ENCODE measurements at places on chromosomes 12 and 14.
A peak's percentile ranks its signal among the peaks of the same experiment; 100 is the strongest.

- DNase-seq, result peak; percentile 15
Observed at GRCh38 chr14:57732463-57733285, 133.2 kb downstream of the SLC35F4 start.

- DNase-seq, result no peak
Observed at GRCh38 chr12:57497223-57498131, 9.6 kb downstream of the MARS1 start.

DNA sequence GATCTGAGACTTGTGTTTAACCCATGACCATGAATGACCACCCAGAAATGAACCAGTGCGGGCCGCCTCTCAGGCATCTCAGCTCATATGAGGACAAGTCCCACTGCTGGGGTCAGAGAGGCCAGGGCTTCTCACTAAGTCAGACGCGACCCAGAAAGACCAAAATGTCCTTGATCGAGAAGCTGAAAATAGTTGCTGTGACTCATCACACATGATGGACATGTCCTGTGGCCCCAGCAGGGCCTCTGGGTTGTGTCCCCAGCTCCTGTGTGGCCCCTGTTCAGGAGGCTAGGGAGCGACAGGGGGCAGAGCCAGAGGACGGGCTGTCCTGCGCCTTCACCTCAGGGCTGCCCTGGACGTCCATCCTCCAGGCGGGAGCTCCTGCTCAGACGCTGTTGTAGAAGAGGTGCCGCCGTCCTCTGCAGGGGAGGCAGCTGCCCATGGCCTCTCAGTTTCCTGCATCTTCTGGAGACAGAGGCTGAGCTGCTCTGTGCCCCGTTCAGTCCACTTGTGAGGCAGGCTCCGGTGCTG, 29.0 kb upstream of the FAM181A start:
- no peak for DNase-seq

DNA sequence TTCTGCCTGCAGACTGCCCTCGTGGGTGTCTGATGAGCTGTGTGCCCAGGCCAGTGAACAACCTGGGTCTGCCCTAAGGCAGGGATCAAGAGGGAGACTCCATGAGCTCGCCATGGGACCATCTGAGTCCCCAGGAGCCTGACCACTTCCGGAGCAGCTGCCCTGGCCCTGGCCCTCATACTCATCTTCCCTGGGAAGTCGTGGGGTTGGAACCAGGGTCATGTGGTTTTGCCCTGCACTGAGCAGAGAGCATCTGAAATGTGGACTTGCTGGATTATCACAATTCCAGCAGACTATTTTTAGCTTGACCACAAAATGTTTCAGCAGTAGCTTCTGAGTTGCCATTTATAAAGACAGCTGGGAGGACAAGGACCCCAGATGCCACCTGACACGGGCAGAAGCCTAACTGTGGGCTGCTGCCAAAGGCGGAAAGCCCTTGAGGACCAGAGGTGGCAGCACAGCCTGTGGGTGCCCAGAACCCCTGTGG, 6.7 kb downstream of the BTBD6 start:
- DNase-seq, result no peak

DNA sequence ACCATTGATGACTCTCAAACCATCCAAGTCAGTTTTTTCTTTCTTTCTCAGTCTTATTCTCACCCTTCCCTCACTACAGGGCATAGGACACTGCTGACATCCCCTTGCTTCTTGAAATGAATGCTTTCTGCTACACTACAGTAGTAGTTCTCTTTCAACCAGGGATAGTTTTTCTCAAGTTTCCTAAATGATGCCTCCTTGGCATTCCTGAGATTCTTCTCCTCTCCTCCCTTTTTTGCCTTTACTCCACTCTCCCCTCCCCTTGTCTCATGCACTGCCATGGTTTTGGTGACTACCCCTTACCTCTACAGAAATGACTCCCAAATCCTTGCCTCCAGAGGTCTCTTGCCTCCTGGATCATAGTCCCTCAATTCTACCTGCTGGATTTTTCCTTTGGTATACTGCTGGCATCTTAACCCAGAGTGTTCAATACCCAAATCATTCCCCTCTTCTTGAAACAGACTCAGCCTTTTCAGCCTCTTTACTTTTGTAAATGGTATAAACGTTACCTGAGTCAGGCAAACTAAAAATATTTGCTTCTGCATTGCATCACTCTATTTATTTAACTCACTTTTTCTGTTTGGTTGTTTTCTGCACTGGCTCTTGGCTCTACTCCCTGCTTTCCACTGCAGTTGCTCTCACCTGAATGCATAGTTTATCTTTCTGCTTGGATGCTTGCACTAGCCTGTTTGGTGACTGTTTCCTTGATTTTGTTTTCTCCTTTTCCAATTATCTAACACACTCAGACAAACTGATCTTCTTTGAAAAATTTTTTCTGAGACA, 211.6 kb upstream of the IGF1 start:
- no peak for DNase-seq

- DNase-seq, result no peak
Observed at GRCh38 chr14:67172056-67172455, 17.2 kb upstream of the GARIN2 start.

DNA sequence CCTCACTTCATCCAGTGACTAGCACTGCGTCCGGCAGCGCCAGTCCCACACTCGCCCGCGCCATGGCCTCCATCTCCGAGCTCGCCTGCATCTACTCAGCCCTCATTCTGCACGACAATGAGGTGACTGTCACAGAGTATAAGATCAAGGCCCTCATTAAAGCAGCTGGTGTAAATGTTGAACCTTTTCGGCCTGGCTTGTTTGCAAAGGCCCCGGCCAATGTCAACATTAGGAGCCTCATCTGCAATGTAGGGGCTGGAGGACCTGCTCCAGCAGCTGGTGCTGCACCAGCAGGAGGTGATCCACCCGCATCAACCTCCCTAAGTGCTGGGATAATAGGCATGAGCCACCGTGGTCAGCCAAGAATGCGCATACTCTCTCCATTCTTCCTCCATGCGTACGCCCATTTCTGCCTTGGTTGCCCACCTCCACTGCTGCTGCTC, 59.9 kb downstream of the IRF2BPL start:
- DNase-seq, result no peak
